ENCODE measurements at places on chromosomes 1 and 21.

GRCh38 chr1:234601301-234602017 is 8.5 kb downstream of the IRF2BP2 start:
- DNase-seq: no peak

DNA sequence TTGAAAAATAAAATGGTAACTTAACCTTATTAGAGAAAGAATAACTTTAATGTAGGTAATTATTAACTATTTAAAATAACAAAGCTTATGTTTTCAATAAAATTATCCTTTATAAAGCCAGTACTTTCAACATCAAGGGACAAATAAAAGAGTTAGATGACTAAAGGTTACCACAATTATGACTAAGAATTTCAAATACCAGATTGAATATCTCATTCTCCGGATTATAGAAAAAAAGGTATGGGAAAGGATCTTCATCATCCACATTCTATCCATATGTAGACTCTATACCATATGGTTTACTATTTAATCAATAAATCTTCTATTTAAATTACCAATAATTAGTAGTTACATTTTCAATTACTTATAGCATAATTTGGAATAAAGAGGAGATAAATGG is 62.8 kb downstream of the TOR3A start:
- no peak for DNase-seq

- DNase-seq: no peak
Observed at GRCh38 chr1:48200166-48200900, 22.2 kb upstream of the SLC5A9 start.

DNA sequence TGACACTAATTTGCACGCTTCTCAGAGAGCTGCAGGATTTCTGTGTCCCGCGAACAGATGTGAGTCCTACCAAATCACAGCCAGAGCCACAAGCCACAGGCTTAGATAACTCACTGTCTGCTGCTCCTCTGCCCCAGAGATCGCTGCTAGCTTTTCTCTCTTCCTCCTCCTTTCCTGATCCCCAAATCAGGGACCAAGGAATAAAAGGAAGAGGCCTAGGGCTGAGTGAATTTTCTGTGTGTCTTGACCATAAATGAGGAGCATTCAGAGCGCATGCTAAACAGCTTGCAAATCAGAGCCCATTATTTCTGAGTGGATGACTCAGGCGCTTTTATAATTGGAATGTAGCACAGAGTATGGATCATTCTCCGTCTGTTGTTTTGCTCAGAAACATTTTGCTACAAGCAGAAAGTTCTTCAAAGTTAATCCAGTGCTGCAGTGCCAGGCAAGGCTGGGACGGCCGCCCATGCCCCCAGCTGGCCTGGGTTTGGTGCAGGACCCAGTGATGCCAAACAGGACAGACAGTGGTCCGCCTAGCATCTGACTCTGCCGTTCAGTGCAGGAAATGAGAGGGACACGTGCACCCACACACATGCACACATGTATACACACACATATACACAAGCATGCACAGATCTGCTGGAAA is 38.2 kb downstream of the KCNAB2 start:
- DNase-seq: no peak

GRCh38 chr1:108661030-108661609 is at the start of gene HENMT1:
HENMT1 (minus strand) TSS chr1:108661093; CDS start chr1:108659884, 1,209 bp downstream.
- peak; percentile 15 for DNase-seq

GRCh38 chr1:60461925-60462595 is 388.5 kb upstream of the C1orf87 start:
- DNase-seq: no peak

DNA sequence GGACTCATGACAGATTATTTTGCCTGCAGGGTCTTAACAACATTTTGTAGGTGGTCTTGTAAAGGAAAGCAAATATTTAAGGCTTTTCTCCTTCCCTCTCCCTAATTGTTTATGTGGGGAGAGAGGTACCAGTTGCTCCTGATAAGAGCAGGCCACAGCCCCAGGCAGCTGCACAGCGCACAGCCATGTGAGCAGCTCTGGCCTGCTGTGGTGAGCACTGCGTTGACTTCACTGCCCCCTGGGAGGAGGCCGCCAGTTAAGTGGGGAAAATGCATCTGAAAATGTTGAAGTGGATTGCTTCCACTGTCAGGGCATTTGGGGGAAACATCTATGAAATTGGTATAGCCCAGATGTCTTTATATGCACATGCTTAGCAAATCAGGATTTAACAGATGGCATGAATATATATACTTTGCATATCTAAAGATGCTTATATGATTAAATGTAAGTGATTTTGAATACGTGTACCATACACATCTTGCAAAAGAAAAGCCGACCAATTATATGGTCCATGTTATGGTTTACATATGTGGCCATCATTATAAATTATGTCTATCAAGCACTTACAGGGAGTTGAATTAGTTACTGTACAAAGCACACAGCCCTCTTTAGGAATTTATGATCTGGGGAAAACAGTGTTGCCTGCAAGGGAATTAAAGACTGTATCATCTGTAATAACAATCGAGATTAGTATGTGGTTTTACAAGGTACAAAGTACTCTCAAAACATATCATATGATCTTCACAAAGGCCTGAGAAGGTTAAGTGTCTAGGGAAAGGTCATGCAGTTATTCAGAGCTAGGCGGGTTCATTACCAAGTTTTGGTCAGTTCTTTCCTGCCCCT is 132.1 kb downstream of the RHOU start:
- DNase-seq: no peak

GRCh38 chr1:169121146-169121923 is 14.8 kb downstream of the ATP1B1 start:
- DNase-seq: no peak

DNA sequence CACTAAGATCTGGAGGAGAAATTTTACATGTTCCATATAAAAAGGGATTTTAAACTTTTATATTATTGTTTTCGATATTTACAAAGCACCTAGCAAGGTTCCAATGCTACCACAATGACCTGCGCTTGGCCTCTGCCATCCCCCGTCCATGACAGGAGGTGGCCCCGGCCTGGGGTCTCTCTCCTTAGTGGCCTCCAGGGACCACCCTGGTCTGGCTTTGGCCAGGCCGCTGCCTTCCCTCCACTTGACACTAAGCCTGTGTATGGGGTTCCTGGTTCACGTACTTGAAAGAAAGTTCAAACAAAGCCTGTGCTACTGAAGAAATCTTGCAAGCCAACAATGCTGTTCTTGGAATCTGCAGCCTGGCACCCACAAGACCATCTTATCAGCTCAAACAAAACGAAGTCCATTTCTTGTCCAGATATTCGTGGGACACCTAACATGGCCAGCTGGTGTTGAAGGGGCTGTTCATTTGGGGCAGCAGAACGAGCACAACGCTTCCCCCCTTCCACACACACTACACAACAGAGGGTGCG is 12.8 kb downstream of the PRDM15 start:
- DNase-seq: no peak

DNA sequence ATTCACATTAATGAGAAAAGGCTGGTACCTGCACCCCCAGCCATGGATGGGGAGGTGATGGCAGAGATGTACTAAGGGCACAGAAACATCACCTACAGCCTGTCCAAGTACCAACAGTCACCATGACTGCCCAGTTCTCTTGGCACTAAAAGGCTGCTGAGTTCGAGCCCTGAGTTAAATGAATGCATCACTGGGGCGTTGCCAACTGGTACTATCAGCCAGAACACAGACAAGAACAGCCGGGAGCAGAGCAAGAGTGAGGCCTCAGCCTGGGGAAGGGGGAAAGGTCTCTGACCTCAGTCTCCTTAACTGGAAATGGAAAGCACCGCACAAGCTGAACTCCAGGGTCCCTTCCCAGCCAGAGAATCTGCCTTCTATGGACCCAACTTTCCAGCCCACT is 60.5 kb downstream of the GLIS1 start:
- no peak for DNase-seq

GRCh38 chr1:242455052-242455361 is 69.5 kb downstream of the PLD5 start:
- DNase-seq: no peak

- DNase-seq: no peak
Observed at GRCh38 chr1:223479261-223479660, 86.0 kb downstream of the CCDC185 start.

GRCh38 chr1:921011-921837 is 2.5 kb upstream of the SAMD11 start:
- DNase-seq: no peak

GRCh38 chr1:117818456-117818855 is 111.0 kb downstream of the GDAP2 start:
- DNase-seq: no peak

DNA sequence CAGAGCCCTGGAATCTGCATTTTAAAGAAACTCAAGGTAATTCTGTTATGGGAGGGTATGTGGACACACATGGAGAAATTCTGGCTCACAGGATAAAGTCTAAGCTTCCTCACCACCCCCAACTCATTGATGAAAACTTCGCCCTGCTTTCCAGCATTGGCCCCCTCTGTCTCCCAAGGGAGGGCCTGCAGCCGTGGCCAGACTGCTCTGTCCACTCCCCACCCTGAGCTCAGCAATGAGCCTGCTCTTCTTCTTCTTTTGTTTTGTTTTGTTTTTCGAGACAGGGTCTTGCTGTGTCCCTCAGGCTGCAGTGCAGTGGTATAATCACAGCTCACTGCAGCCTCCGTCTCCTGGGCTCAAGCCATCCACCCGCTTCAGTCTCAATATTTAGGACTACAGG is 136.8 kb upstream of the EDN2 start:
- no peak for DNase-seq

DNA sequence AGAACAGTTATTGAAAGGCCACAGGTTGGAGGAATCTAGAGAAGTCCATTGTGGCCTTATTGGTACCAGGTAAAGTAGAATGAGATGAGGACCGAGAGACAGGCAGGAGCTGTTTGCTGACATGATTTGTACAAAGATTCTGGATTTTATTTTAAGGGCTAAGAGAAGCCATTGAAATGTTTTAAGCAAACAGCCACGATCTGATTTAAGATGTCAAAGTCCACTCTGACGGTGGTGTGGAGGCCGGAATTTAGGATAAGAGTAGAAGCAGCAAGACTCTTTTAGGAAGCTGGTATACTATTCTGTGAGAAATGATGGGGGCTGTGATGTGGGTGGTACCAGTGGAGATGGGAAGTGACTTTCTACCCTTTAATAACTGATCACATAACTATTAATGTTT is 418.5 kb downstream of the DPYD start:
- no peak for DNase-seq

DNA sequence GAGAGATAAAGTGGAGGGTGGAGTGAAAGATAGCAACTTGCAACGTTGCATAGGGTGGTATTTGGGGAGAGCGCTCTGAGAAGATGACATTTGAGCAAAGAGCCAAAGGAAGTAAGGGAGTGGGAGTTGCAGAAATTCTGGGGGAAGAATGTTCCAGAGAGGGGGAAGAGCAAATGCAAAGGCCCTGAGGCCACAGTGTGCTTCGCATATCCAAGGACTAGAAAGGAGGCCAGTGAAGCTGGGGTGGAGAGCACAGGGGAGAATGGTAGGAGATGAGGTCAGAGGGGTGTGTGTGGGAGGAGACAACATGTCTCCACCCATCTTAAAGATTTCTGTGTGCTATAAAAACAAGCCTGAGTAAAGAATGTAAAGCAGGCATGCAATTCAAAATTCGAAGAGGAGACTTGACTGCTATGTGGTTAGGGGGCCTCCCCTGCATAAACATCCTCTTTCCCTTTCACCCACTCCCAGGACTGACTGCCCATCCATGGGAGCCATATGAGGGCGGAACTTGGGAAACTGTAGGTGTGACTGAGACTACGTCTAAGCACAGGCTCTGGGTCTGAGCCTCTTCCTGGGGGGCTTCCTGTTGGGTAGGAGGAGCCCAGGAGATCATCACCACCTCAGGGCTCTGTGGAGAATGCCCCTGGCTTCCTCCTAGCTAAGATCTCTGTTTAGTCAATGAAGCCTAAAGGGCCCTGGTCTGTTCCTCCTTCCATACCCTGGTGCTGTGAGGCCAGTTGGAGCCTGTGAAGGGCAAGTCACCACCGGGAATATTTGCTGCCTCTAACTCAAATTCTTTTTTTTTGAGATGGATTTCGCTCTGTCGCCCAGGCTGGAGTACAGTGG is 2.9 kb upstream of the CLIC4 start:
- no peak for DNase-seq

DNA sequence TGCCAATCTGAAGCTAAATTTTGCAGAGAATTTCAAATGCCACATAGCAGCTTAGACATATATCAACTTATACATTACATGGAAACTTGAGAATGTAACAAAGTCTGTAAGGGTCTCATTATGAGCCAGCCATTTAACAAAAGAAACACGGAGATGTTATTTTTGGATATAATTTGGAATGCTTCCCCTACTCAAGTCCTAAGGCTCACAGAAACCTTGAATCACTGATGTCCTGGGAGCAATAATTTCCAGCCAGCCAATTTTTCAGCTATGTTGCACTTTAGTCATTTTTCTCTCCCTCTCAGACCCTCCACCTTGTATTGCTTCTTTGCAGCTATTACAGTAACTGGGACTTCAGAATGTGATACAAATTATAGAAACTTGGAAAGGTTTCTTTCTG is 56.9 kb downstream of the EIF2B3 start:
- no peak for DNase-seq

DNA sequence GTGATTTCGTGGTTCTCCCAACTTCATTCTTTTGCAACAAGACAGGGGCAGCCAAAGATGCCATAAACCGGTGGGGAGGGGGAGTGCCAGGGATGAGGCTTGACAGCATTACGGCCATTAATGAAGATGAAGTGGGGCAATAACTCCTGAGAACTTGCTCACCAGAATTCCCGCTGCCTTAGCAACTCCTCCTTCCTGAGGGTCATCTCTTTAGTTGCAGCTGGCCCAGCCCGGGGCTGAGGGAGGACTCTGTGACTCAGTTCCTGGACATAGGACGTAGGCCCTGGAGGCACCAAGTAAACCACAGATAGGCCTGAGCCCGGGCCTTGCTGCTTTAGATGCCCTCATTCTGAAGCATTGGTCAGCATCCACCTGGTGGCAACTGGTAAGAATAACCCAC is 330.2 kb downstream of the RRAGC start:
- no peak for DNase-seq

DNA sequence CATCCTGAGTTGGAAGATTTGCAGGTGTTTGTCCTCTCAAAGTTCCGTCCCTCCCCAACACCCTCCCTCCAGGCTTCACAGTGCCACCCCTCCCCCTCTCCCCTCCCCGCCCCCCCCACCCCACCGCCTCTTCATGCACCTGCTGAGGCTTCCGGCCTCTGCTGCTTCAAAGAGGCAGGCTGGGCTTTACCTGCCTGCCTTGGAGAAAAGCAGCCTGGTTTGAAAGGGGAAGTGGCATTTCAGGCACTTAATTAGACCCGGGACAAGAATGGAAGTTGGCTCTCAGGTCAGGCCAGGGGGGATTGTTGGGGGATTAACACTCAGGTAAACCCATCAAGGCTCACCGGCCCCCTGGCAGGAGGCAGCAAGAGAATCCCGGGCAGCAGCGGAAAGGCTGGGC is 21.1 kb downstream of the PAX7 start:
- DNase-seq: no peak

DNA sequence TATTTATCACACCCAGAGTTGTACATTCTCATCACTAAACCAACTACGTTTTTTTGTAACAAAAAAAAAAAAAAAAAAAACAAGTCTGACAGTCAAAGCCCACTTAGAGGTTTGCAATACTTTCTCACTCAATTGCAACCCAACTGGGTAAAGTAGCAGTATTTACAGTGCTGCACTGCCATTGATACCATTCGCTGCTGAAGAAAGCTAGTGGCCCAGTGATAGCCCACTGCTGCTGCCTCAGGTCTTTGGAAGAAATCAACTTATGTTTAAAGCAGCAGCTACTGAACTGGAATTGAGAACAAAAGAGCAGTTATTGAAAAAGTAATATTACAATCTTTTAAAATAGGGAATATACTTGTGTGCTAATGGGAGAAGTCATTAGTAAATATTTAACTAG is 2.7 kb downstream of the HNRNPU start:
- DNase-seq: no peak

Data from prostate gland (tissue), 2 donors.